ENCODE measurements at places on chromosomes 1 and 21. TPM values are rescaled to one million over a fixed set of nuclear protein-coding genes. Genes with fewer than 3 reads are reported as not detected.

The TBX15 gene
- 0.18 TPM for total RNA-seq

The RIPPLY3 gene
- total RNA-seq, result not detected

The SERPINC1 gene
- not detected for total RNA-seq

The DIO1 gene
- not detected for total RNA-seq

The TTC39A gene
- total RNA-seq, result 0.74 TPM

Measured in smooth muscle cell of bladder (primary cell).